ENCODE measurements at places on chromosomes 7 and 10. TPM values are rescaled to one million over a fixed set of nuclear protein-coding genes. Genes with fewer than 3 reads are reported as not detected.

The FAM237B gene
- total RNA-seq: not detected

The SPDYE16 gene
- total RNA-seq: 0.30 TPM

The TIMM23 gene
- 103 TPM for total RNA-seq

The OLAH gene
- total RNA-seq: 0.17 TPM

The LRRC27 gene
- 3.4 TPM for total RNA-seq

The ATXN7L1 gene
- total RNA-seq: 4.3 TPM

The CTAGE4 gene
- 2.0 TPM for total RNA-seq

The HACD1 gene
- total RNA-seq: 2.1 TPM

The CYP2C9 gene
- not detected for total RNA-seq

Measured in activated CD8-positive, alpha-beta memory T cell treated with anti-CD3 and anti-CD28 coated beads for 36 hours (primary cell).